ENCODE measurements at places on chromosomes 5 and 9.

DNA sequence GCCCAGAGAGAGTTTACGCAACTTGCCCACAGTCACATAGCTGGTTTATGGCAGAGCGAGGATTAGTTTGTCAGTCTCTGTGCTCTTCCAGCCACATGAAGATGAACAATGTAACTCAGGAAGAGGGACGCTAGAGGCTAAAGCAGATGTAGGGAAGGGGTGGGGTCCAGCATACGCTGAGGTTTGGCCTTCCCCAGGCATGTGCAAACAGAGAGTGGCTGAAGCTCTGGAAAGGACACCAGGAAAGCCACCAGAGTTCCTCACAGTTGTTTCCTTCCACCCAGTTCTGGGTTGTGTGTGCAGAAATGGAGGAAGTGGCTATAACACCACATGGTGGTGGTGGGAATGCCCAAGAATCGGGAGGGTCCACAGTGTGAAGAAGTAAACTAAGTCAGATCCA lies 60.0 kb downstream of the SNX18 start:
- no peak for DNase-seq

DNA sequence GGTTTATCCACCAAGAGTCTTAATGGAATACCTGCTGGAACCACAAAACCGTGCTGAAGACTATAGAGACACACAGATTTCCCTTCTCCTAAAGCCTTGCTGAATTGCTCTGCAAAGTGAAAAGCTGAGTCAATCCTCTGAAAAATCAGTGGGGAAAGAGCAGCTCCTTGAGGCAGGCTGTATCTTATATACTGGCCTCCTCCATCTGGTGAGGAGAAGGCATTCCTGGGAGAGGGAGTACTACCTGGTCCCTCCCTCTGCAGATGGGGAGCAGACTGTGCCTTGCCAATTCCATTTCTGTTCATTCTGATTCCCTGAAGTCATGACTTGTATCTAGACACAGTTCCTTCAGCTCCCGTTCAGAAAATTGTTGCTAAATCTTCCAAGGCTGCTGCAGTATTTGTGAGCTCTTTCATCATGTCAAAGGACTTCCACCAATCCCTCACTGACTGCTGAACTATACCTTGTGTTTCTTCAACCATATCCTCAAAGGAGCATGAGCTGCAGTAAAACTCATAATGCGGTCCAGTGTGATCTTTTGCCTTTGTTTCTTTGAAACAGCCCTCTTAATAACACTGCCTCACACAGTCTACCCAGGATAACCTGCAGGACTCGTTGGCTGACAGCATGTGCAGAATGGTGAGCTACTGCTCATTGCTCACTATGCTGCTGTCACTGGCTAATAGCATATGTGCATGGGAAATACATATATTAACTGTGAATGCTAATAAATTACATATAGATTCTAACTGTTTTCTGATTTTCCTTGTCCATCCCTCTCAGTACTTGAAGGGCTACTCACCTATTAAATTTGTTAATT lies 84.5 kb downstream of the FOXD1 start:
- DNase-seq = no peak

- no peak for DNase-seq
Observed at GRCh38 chr5:53357439-53357838, 123.0 kb upstream of the FST start.

GRCh38 chr5:101532430-101532829 lies 629.3 kb upstream of the ST8SIA4 start:
- DNase-seq = no peak

GRCh38 chr9:80899208-80899607 lies 790.1 kb downstream of the TLE1 start:
- DNase-seq = no peak

GRCh38 chr9:106816524-106816923 lies 46.4 kb upstream of the ZNF462 start:
- no peak for DNase-seq

Data from cortex of kidney (tissue), 1 donor.